ENCODE measurements at places on chromosomes 12 and 14. TPM values are rescaled to one million over a fixed set of nuclear protein-coding genes. Genes with fewer than 3 reads are reported as not detected.

- DNase-seq = no peak
These were observed 12.3 kb downstream of the MAP3K12 start for GRCh38 chr12:53486736-53487487.

DNA sequence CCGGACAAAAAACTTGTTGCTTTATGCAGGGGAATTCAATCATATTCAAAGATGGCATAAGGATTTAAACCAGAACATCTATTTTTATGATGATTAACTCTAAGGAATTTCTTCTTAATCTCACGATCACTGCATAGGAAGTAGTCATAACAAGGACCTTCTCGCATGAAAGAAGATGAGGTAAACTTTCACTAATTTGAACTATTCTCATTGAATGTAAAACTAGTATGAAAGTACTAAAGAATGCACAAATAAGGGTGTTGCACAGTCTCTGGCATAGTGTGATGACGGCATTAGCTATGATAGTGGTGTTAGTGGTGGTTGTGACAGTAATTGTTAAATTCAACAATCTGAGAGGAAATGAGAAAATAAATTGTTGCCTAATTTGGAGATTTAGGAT, 280.0 kb downstream of the SLC6A15 start:
- no peak for DNase-seq

GRCh38 chr12:31324845-31325523, 966 bp downstream of the SINHCAF start:
- DNase-seq = peak; percentile 61

DNA sequence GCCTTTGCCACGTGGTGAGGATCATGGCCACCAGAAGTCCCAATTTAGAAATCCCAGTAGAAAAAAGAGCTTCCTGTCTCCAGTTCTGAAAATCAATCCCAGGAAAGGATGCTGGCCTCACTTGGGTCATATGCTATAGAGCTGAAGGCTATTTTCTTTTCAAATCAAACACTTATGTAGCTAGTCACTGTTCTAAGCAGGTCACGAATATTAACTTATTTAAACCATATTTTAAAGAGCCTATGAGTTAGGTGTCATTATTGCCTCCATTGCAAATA, 97.5 kb downstream of the VCPKMT start:
- DNase-seq = no peak

MVK gene
- total RNA-seq = 51.5 TPM

TMEM117 gene
- total RNA-seq = 26.5 TPM

NTF3 gene
- not detected for total RNA-seq

DNA sequence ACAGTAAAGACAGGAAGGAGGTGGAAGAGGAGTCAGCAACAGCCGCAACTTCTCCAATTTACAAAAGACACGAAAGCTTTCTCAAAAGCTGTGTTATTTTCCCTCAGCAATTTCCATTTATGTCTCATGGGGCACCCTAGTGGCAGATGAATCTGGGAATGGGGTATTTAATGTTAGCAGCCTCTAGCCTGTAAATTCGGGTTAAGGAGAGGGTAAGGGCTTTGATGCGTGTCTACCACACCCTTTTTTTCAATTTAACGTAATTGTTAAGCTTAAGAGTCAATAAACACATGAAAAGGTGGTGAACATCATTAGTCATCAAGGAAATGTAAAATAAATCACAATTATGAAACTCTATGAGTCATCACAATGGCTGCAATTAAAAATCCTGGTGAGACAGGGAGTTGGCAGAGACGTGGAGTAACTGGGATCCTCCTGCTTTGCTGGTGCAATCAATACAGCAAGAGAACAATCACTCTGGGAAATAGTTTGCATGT, 986.4 kb downstream of the AACS start:
- DNase-seq = peak; percentile 31

BORCS5 gene
- 17.9 TPM for total RNA-seq

DNA sequence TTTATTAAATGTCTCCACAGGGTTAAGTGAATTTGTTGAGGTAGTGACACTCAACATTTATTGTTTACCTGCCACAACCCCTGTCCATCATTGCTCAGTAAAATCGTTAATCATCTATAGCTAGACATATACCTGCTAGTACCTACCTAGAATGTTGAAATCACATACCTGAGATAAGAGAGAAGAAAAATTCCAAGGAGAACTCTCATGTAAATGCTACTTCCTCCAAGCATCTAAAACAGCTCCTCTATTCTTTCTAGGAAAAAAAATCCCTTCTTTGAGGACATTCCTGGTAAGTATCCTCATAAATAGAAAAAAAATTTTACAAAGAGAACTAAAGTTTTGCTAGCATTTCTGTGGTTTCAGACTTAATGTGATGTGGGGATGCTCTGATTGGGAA, 325.1 kb downstream of the DAD1 start:
- no peak for DNase-seq

GRCh38 chr12:48977290-48978281, 536 bp upstream of the WNT1 start:
- peak; percentile 35 for DNase-seq

GRCh38 chr14:79475887-79476532, 735.3 kb downstream of the DIO2 start:
- DNase-seq = no peak

- peak; percentile 4 for DNase-seq
These were observed 337.9 kb downstream of the AACS start for GRCh38 chr12:125402874-125403789.

GZMH gene
- not detected for total RNA-seq

GRCh38 chr12:132007041-132007440, 57.3 kb downstream of the EP400 start:
- DNase-seq = no peak

KRT71 gene
- total RNA-seq = not detected

NPC2 gene
- 248 TPM for total RNA-seq

- no peak for DNase-seq
These were observed 10.6 kb upstream of the TNFRSF1A start for GRCh38 chr12:6352193-6353173.

PMCH gene
- not detected for total RNA-seq

Measured in mammary epithelial cell (primary cell).